ENCODE measurements at places on chromosomes 4 and X.

GRCh38 chr4:20126906-20127305 is 124.8 kb upstream of the SLIT2 start:
- no peak for ATAC-seq

DNA sequence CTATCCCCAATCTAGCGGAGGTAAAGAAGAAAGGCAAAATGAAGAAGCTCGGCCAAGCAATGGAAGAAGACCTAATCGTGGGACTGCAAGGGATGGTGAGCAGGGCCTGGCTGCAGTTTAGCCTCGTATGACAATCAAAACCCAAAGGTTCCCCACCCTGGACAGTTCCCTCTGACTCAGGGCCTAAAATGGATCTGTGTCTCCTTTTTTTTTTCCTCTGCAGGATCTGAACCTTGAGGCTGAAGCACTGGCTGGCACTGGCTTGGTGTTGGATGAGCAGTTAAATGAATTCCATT is 986 bp downstream of the HDAC6 start:
- no peak for ATAC-seq

GRCh38 chr4:146382194-146382593 is 139.5 kb downstream of the SLC10A7 start:
- no peak for ATAC-seq

- ATAC-seq = no peak
These were observed 68.8 kb downstream of the SSX7 start for GRCh38 chrX:52585892-52586291.

DNA sequence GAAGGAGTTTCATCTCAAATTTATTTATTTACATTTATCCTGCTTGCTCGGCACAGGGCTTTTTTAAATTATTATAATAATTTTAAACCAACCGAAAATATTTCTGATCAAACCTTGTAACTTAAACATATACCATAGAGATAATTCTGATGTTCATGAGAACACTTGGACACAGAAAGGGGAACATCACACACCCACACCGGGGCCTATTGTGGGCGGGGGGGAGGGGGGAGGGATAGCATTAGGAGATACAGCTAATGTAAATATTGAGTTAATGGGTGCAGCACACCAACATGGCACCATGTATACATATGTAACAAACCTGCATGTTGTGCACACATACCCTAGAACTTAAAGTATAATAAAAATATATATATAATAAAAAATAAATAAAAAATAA is 2.9 kb downstream of the ANXA5 start:
- no peak for ATAC-seq

GRCh38 chr4:167176723-167177367 is 57.4 kb downstream of the SPOCK3 start:
- ATAC-seq = no peak

DNA sequence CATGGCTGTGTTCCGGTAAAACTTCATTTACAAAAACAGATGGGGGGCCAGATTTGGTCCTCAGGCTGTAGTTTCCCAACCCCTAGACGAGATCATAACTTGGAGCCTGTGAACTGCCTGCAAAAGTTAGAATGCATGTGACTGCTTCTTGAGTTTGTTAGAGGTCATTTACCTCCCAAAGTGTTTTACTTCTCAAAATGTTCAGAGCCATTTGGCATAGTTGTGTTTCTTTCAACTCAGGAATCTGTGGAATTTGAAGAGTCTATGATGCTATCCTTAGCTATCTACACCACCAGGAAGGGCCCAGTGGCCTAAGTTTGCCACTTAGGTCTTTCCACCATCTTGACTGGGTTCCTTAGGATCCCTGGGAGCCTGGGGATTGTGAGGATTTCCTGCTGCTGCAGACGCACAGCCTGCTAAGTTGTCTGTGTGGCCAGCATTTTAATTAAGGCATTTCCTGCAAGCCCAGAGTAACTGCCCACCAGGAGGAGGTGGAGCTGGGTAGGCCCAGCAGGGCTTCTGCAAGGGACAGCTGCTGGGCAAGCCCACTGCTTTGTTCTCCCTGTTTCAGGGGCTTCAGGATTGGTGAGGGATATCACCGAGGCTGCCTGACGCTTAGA is 53.1 kb downstream of the CCNI start:
- peak; percentile 50 for ATAC-seq

DNA sequence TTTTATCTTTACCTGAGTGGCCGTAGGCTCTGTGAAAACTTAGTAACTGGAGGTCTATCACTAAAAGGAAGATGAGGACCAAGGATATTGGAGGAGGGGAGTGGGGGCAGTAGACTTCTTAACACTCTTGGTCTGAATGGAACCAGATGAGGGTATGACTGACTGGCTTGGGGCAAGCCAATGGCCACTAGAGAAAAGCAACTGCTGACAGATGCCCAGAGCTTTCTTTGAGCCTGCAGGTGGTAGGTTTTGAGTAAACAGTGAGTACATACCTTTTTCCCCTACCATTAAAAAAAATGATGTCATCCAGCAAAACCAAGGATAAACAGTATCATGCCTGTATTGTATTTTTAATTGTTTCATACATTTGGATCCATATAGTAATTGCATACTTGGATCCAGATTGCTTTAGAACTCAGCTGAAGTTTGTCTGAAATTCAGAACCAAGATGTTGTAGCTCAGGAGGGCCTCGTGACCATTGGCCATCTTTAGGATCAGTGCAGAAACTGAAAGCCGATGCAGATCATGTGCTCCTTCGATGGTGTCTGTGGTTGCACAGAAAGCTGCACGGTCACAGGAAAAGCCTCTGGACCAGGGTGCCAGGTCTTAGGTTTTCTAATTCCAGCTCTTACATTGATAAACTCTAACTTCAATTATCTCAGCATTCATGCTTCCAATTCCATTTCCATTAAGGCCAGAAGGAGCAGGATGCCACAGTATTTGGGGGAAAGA is 131.0 kb downstream of the PDGFRA start:
- ATAC-seq = no peak

- no peak for ATAC-seq
These were observed 235.3 kb upstream of the SFRP2 start for GRCh38 chr4:154024097-154024694.

DNA sequence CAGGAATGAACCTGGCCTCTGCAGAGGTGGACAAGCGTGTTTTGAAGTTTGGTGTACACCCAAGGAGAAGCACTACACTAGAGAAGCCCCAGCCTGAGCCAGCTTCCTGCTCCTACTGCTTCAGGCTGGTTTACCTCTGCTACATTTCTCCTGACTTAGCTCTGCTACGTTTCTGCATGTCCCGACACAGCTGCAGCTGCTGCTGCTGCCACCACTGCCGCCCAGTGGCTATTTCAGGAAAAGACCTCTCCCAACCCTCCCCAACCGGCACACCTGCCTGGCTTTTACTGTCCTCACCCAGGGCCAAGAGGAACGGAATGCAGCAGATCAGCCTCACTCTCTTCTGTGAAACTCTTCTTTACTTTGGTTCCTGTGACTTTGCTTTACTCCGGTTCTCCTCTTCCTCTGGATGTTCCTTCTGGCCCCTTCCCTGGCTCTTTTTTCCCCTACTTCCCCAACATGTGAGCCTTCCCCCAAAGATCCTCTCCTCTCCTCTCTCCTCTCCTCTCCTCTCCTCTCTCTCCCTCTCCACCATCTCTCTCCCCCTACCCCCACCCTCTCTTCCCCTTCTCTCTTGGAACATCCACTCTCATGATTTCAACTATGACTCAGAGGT is 3.1 kb upstream of the P2RY4 start:
- no peak for ATAC-seq

- no peak for ATAC-seq
These were observed 3.5 kb upstream of the ARHGEF6 start for GRCh38 chrX:136784231-136784630.

- ATAC-seq = no peak
These were observed 137.6 kb upstream of the KLF3 start for GRCh38 chr4:38526412-38526811.

DNA sequence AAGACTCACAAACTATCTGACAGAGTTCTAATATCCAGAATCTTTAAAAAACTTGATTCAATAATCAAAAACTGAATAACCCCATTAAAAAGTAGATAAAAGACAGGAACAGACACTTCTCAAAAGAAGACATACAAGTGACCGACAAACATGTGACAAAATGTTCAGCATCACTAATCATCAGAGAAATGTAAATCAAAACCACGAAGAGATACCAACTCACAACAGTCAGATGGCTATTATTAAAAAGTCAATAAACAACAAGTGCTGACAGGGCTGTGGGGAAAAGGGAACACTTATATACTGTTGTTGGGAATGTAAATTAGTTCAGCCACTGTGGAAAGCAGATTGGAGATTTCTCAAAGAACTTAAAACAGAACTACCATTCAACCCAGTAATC is 138.1 kb upstream of the RASGEF1B start:
- no peak for ATAC-seq

GRCh38 chr4:75605928-75606327 is 24.4 kb downstream of the CDKL2 start:
- no peak for ATAC-seq

DNA sequence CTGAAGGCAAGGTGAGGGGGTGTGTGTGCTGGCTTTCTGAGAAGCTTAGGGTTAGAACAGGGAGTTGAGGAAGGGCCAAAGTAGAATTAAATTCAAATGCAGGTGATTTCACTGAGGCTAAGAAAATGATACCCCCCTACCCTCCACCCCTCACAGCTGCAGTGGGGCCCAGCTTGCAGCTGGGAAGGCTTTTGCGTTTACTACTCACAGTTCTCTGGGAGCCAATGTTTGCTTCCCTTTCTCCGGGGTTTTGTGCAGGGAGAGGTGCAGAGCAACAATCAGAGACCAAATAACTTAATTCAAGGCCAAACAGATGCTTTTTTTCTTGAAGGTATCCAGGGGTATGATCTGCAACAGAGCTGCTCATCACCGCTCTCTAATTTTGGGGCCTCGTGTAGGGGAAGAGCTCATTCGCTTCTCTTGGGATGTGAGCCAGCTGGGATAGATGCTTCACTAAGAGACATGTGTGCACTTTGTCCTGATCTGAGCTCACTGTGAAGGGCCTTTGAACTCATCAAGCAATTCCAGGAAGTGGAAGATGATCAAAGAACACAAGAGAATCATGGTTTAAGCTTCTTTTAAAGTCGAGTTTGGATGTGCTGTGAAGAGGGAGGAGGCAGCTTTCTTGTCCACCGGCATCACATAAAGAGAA is 122.7 kb upstream of the C1GALT1C1 start:
- no peak for ATAC-seq

- no peak for ATAC-seq
These were observed 41.9 kb downstream of the AMOT start for GRCh38 chrX:112798736-112799135.

DNA sequence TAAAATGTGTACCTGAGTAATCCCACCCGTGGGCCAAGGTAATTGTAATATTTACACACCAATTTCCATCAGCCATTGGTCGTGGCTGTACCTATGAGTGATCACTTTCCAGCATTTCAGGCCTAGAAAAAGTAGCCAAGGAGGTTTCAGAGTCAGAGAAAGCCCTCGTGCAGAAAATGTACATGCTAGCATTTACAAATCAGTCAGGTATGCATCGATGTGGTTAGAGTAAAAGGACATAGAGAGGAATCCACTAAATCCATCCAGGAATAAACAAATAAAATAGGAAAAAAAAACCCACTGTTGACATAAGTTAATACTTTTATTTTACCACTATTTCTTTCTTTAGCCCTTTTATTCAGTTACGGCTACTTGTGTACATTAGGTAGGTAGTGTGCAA is 256.8 kb downstream of the TRIML1 start:
- ATAC-seq = no peak

GRCh38 chr4:83043801-83044407 is 8.9 kb downstream of the COPS4 start:
- peak; percentile 43 for ATAC-seq

DNA sequence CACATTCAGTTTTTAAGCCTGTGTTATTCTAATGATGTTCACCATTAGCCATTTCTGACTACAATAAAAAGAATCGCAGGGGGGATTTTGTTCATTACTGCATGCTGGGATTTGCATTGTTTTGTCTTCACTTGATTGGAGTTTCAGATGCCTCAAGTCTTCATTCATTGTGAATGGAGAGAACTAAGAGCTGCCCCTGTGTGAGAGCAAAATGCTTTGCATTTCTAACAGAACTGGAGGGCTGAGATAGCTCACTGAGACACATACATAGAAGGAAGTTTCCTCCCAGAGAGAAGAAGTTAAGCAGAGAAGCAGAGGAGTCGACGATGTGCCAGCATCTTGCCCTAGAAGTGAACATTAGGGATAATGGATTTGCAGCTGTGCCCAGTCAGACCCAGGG is 113.5 kb upstream of the GATB start:
- no peak for ATAC-seq

GRCh38 chr4:6343939-6344408 is 74.3 kb downstream of the WFS1 start:
- ATAC-seq = no peak

DNA sequence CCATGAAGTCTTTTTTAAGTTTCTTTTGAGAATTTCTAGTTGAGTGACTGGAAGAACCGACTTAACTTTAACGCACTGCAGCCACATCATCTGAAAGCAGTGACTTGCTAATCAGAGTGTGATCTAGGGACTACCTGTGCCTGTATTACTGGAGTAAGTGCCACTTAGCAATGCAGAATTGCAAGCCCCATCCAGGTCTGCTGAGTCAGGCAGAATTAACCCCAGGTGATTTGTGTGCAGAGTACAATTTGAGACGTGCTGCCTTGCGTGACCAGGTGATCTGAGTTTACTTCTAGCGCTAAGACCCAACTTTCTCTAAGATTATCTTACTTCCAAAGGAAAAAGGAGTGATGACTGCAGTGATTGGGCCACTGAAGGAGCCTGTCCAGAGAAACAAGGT is 85.3 kb downstream of the CLCN4 start:
- ATAC-seq = no peak

DNA sequence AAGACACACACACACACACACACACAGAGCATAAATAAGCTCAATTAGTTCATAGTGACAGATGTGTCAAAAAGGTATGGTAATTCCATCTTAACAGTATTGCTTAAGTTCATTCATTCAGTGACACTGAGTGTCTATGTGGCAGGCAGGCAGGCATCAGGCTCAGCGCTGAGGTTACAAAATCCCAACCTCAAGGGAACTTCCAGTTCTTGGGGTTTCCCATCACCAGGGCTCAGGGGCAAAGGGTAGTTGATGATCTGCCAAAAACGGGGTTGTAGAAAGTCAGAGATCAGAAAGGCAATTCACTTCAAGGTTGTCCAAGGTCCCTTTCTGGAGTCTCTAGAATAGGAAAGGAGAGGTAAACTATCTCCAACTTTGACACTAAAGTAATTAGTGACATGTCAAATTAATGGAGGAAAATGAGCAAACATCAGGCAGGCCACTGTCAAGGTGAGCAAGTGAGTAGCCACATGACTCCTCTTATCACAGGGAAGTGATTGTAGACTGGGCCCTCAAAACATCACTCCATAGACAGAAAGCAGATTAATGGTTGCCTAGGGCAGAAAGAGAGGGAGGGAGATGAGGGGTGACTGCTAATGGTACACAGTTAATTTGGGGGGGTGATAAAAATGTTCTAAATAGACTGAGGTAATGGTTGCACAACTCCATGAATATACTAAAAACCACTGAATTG is 41.8 kb downstream of the GPC4 start:
- no peak for ATAC-seq

GRCh38 chr4:41819621-41820020 is 71.1 kb upstream of the PHOX2B start:
- ATAC-seq = no peak

DNA sequence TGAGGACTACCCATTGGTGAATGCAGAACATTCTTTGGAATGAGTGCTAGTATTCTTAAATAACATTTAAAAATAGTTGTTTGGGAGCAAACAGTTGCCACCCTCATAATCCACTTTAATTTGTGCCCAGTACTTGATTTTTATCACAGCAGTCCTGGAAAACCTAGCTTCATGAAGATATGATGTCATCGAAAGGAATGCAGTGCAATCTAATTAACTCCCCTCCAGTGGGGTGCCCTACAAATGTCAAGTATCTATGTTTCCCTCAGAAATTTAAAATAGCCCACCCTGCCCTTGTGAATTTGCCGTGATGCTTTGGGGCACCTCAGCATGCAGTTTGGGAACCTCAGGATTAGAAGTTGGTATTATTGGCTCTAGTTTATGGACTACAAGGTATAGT is 5.4 kb downstream of the RAB9A start:
- no peak for ATAC-seq

Measured in gastroesophageal sphincter (tissue), 4 donors.